RPMI8226 (cell line): ENCODE measurements at places on chromosomes 6 and 20.
A peak's percentile ranks its signal among the peaks of the same experiment; 100 is the strongest.

- DNase-seq, result no peak
These were observed 57.0 kb downstream of the PPP1R3G start for GRCh38 chr6:5142131-5142530.

DNA sequence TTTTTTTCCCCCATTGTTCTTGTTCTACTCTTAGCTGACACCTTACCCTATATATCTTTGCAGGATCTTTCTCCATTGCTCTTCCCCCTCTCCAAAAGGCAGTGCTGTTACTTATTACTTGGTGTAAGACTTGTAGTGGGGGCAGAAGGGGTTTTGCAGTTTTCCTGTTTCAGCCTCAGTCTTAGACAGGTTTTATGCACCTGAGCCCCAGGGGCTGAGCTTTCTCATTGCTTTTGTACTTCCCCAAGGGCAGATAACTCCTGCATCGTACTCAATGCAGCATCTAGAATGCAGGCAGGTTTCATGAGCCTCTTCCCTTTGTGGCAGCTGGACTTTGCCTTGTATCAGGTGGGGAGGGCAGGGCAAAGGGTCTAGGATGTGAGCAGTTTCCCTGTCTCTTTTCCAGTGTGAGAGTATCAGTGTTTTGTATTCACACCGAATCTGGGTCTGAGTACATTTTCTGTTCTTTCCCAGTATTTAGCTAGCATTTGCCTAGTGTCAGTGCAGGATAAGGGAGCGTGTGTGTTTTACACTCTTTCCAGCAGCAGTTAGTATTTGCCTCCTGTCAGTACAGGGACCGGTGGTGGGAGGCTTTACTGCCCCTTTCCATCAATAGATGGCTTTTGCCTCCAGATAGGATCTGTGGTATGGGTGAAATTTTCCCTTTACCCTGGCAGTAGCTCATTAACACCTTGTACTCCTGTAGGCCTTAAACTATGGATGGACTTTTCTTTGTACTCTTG is 19.6 kb downstream of the CYB5R4 start:
- no peak for DNase-seq

- peak; percentile 89 for DNase-seq
These were observed 218.2 kb downstream of the BMP7 start for GRCh38 chr20:57048027-57048869.

DNA sequence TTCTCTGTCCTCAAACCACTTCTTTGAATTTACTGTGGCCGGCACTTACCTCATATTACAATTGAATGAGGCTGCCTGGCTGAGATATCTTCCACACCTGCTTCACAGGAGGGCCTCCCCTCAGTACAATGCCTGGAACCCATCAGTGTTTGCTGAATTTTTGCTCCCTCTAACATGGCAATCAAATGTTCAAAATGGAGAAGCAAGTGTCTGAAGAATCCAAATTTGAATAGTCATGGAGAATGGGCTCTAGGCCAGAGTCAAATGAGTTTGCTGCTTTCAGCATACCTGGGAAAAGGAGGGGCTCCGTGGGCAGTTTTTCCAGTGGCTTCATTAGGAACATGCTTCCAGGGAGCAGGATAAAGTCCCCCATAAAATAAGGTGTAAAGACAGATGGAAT is 564.8 kb downstream of the UTRN start:
- no peak for DNase-seq

- peak; percentile 14 for DNase-seq
These were observed 108.3 kb upstream of the PHACTR1 start for GRCh38 chr6:12608016-12608860.

DNA sequence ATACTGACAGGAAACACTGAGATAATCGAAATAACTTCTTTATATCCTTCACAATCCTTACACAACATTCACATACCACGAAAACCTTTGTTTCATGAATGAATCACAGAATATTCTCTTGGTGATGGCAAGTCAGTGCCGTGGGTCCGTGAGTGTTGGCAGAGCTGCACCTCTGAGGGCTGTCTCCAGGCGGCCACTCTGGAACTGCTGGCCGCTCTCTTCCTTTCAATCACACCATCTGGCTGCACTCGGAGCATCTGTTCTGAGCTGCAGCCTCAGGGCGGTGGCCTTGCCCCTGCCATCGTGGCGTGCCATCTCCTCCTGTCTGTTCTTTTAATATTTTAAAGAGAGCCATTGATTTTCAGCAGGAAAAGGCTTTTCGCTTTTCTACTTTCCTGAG is 129.4 kb upstream of the AFDN start:
- DNase-seq, result no peak

DNA sequence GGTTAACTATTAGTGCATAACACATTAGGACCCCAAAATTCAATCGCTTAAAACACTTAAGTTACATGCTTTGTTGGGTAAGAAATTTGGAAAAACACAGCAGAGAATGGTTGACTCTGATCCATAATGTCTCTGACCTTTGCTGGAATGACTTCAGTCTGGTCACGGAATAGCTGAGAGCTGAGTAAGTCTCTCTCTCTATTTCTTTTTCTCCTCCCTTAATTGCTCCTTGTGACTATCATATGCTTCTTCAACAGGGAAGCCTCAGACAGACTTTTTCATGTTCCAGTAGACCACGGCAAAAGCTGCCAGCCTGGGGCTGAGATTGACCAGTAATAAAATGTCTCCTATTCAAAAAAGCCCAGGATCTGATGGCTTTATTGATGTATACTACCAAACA is 4.8 kb downstream of the OR12D1 start:
- no peak for DNase-seq

GRCh38 chr20:45779011-45779915 is 12.4 kb downstream of the WFDC3 start:
- DNase-seq, result peak; percentile 43

- DNase-seq, result no peak
These were observed 103.8 kb downstream of the RALGAPA2 start for GRCh38 chr20:20608641-20609040.

DNA sequence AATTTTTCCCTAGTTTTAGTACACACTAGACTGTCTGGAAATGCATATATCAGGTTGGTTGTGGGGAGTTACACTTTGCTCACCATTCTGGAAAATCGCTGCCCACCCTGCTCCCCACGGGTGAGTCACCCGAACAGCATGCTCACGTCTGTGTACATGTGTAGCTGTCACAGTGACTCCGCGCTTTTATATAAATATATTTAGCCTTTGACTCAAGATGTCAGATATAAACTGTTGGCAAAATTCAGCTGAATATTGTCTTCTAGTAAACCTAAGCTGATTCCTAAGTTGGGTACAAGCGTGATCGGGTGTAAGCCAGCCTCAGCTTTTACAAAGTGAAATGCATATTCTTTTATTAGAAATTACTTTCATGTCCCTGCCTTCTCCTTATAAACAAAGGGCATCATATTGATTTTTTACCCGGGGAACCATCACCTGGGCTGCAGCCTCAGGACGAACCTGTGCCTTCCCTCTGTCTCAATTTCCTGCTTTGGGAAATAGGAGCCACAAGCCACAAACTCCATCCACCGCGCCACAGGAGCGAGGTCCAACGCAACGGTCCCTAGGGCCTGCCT is 4.3 kb downstream of the SDCBP2 start:
- no peak for DNase-seq

DNA sequence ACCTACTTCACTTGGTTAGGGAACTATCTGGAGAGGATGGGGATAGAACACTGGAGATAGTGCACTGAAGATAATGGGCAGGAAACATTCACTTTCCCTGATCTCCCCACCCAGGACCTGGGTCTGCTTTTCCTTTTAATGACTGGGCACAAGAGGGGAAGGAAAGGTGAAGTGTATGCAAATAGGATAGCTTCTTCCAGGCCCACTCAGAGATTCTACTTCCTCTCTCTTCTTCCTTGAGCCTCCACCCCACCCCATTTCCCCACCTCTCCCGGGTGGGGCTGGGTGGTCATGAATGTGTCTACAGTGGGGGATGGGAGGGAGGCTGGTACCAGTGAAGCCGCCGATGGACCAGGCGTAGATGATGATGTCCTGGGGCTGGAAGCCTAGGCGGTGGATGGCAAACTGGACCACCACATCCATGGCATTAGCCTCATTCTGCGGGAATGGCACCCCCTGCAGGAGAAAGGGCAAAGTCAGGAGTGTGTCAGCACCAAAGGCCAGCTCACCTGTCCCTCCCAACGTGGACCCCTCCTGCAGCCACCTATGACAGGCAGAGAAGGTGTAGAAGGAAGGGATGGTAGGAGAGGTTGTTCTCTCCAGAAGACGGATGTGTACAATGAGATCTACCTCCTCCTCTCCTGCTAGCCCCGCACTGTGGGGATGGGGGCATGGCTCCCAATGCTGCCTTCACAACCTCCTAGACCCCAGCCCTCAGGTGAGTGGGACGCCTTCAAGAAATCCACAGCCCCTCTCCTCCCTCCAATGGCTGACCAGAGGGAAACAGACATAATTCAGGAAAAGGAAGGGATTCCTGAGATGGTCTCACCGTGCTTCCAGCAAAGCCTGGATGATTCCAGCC is 8.6 kb upstream of the LY6G5C start:
- no peak for DNase-seq

DNA sequence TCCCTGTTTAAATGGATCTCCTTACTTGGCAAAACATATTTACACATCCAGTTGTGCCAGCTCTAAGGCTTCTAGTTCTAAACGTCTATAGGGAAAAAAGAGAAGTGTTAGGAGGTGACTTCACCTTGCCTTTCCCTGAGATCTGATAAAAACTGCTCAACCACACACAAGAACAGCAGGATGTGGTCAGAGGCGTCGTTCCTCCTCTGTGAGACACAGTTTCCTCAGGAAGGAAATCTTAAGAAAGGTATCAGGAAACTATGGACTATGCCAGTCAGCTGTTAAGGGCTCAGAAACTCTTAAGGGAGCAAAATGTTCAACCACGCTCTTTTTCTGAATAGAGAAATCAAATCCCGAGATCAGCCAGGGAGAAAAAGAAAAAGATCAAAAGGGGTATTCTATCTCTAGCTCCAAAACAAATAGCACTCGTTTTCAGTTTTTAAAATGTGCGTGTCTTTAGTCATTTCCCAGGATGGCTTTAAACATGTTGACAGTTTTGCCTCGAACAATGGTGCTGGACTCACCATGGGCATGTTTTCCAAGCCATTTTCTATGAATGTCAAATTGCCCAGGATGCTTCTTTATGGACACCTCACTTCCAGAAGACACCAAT is 154.5 kb downstream of the HACE1 start:
- no peak for DNase-seq

GRCh38 chr6:32431142-32431541 is 8.5 kb upstream of the HLA-DRA start:
- DNase-seq, result no peak

GRCh38 chr6:168972128-168972527 is 281.5 kb downstream of the THBS2 start:
- DNase-seq, result no peak

- no peak for DNase-seq
These were observed 262.6 kb downstream of the NKAIN2 start for GRCh38 chr6:124066269-124066668.

- no peak for DNase-seq
These were observed 93.1 kb downstream of the EPB41L2 start for GRCh38 chr6:130969791-130970491.

DNA sequence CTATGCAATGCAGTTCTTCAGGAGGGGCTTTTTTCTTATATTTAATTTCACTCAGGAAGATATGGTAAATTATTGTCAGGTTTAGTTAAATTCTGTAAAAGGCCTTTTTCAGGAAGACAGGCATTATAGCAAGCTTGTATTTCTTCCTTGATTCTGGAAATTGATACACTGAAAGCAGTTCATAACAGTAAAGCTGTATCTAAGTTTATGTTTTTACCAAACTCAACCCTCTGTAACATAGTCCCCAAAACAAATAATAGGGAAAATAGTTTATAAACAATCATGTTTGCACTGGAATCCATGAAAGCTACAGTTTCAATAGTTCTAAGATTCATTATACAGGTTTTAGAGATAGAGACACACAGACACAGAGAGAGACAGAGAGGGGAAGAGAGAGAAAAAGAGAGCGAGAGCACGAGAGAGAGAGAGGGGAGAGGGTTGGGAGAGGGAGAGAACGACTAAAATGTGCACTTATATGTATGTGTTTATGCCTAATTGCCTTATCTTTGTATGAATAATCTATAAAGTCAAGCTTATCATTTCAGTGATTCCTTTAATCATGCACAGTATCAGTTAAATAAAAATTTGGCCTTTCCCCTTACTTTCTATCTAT is 454.4 kb downstream of the RFPL4B start:
- DNase-seq, result no peak

DNA sequence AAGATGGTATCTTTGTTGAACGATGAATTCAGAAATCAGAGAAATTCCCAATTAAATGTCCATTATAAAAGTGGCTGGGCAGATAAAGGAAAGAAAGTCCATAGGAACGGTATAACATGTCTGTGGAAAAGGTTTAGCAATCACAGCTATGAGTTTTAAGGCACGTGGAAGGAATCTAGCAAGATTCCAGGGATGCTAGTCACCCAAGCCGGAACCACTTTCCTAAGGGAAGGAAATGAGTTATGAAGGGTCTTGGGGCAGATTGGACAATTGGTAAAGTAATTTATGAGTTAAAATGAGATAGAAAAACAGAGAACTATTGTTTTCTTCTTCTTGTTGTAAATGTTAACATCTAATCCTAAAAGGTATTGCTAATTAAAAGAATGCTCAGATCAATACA is 384.8 kb downstream of the ADGRB3 start:
- DNase-seq, result no peak

GRCh38 chr20:11553603-11554002 is 364.1 kb upstream of the BTBD3 start:
- DNase-seq, result peak; percentile 9

- DNase-seq, result no peak
These were observed 96.6 kb upstream of the IRAK1BP1 start for GRCh38 chr6:78770765-78771164.

DNA sequence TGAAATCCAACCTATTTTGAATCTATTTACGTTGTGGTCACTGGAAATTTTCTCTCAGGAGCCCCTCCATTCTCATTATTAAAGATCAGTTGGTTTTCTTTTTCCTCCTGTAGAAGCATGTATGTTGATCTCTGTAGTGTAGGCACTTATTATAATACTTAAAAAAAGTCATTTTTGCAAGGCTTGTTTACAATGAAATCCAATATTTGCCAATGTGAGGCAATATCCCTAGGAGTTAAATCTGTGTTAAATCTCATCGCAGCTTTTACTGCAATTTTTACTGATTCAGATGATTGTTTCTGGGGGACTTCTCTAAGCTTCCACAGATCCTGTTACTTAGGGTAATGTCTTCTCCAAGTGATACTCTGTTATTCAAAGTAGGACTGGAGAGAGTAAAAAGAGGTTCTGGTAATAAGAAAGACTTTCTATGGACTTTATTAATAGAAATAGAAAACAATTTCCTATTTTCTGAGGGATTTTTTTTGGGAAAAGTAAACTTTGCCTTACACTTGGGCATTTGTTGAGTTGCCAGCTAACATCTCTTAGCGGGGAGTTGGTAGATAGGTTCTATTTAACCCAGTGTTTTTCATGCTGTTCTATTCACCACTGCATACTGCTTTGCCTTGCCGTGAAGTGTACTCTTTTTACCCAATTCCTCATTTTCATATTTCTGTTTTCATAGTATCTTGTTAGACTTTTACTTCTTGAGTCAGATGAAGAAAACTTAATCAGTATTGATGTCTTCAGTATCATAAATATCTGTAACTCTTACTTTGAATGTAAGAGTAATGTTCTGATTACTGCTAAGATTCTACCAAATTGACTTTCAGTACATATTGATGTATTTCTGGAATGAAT is 48.6 kb downstream of the CDKAL1 start:
- no peak for DNase-seq
